Activated CD4-positive, alpha-beta T cell treated with anti-CD3 and anti-CD28 coated beads, Interleukin-2, amount 50 U/mL, for 24 hours (primary cell): ENCODE measurements at places on chromosomes 4 and X.

GRCh38 chrX:55908661-55909212, 191.2 kb downstream of the RRAGB start:
- DNase-seq, result no peak

GRCh38 chr4:128591482-128591881, 218.0 kb upstream of the JADE1 start:
- DNase-seq, result no peak

GRCh38 chr4:57614257-57614932, 504.2 kb upstream of the IGFBP7 start:
- DNase-seq, result no peak

GRCh38 chrX:11267425-11267824, 25.8 kb upstream of the AMELX start:
- no peak for DNase-seq

GRCh38 chr4:147096667-147097604, 151.3 kb upstream of the TTC29 start:
- no peak for DNase-seq

GRCh38 chr4:111775556-111776297, 369.5 kb upstream of the FAM241A start:
- no peak for DNase-seq

DNA sequence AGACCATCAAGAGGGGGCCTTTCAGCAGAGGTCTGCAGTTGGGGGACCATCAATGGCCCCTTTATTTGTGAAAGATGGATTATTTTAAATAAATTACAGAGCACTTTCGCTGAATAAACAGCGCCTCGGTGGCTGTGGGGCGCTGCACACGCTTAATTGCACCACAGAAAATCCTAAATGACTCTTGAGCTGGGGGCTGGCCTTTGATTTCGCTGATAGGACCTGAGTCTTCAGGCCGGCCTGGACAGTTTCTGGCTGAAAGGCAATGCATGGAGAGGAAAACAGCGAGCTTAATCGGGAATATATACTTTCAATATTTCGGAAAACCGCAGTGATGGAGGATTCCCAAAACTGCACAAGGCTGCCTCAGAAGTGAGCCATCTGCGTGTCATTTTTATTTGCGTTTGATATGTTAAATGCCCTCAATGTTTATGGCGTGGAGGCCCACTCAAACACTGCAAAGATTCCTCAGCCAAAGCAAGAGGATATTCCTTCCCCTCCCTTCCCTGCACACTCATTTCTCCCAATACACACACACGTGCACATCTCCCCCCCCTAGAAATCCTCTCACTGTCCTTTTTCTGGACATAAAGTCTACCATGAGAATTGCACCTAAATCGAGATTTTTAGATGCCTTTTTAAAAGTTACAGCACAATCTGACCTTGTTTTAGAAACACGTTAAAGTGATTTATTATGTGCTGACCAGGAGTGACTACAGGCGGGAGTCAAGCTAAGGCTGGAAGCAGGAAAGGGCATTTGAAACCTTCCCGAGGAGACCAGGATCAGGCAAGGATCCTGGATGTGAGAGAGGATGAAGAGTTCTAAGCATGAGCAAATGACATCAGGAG, 340.7 kb downstream of the RAB28 start:
- DNase-seq, result no peak

DNA sequence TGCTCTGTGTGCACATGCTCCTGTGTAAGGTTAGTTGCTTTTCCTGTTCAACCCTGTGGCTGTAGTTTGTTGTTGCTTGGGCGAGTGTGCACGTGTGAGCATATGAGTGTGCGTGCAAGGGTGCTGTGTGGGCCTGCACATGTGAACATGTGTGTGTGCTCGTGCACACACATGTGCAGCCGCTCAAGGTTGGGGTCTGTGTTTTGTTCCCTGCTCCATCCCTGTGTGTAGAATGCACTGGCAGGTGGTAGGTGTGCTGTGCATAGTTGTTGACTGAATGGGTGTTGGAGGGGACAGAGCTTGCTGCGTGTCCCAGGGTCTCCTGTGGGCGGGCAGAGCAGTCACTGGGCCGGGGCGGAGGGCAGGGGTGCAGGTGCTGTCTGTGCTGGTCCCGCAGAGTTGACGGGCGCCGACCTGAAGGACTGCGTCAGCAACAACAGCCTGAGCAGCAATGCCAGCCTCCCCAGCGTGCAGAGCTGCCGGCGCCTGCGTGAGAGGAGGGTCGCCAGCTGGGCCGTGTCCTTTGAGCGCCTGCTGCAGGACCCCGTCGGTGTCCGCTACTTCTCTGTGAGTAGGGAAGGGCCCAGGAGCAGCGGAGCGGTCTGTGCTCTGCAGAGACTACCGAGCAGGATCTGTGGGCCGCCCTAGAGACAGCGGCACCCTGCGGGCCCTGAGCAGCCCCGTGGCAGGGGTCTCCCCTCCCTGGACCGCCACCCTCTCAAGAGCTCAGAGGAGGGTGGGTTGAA, 27.9 kb upstream of the HGFAC start:
- DNase-seq, result no peak

DNA sequence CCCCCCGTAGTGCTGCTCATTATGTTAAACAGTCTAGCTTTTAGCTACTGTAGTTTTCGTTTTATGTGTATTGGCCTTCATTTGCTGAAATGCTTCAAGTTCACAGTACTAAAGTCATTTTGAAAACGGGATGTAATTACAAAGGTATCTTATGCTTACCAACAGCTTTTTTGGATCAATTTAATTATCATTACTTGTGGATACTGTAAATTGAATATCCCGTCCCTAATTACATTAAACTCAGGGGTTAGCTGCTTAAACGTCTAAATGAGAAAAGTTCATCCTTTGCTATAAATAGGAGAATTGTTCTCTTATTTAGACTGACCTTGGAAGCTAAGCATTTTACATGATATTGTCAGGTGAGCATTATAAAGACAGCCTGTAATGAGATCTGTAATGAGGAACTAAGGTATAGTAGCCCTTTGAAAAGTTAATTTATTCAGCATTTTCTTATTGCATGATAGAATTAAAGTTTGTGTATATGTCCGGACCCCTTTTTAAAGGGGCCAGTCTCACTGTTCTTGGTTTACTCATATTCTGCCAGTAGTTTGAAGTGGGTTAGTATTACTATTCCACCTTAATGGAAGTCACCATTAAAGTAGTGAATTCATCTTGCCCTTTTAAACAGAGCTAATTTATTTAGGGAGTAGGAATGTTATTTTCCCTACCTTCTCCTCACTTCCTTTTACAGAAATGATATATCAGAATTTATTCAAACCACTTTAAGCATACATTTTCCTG, 252.6 kb downstream of the TENM3 start:
- no peak for DNase-seq

GRCh38 chrX:120290107-120290506, 21.2 kb downstream of the TMEM255A start:
- DNase-seq, result no peak

DNA sequence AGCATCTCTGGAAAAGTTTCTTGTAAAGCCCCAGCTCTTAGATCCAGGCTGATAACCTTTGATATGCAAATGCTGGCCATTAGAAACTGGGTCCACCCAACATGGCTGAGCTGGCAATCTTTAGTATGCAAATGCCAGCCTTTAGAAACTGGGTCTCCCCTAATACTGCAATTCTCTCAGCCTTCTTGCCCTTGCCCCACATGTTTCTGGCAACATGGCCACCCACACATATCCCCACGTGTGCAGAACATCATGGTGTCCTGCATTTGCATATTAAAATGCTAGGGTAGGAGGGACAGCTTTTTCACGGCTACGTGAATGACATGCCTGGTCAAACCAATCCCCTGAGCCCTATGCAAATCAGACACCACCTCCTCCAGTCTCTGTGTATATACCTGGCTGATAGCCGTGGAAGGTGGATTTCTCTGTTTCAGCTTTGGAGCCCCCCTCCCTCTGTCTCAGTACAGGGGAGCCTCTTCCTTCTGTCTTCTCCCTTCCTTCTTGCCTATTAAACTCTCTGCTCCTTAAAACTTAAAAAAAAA, 344.0 kb upstream of the NWD2 start:
- no peak for DNase-seq

GRCh38 chrX:30637874-30638815, 15.1 kb upstream of the GK start:
- no peak for DNase-seq

GRCh38 chr4:15410750-15411149, 17.1 kb upstream of the C1QTNF7 start:
- DNase-seq, result no peak

DNA sequence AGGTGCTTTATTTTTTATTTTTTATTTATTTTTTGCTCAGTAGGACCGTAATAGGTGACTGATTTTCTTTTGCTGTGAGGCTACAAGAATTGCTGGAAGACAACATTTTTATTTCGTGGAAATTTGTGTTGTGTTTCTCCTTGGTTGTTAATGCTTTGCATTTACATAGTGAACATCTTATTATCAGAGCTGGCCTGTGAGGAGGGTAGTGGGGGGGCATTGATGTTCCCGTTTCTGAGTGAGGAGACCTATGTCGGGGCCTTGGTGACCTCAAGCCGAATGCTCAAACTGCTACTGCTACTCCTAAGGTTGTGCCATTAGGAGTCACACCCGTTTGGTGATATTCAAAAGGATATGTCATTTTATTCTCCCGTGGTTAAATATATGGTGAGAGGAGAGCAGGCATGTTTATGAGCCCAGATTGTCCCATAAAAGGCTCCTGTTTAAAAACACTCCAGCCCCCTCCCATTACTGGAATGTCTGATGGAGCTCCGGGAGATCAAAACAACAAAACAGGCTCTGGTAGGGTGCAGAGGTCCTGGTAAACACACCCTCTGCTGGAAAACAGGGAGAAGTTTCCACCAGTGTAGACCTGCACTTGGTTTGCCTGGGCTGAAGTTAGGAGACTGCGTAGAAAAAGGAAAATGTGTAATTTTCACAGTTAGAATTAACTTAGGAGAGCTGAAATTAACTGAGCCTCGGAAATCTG, 5.6 kb downstream of the PDGFRA start:
- DNase-seq, result no peak

GRCh38 chr4:25884031-25884782, 21.4 kb upstream of the SEL1L3 start:
- no peak for DNase-seq

DNA sequence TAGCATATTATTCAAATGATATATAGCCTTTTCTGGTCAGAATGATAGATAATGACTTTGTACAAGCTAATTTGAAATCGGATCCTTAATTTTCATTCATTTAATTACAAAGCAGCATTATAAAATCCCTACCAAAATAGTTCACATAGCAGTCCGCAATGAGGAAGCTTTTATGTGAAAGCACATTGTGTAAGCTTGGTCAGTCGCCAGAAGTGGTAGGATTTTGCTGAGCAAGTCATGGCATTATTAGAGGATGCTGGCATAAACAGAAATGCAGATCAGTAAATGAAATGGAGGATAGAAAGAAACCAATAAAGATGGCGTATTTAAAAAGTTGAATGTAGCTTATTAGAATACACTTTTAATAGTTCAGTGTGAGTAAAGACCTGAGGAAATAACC, 93.2 kb upstream of the DIAPH2 start:
- DNase-seq, result no peak

DNA sequence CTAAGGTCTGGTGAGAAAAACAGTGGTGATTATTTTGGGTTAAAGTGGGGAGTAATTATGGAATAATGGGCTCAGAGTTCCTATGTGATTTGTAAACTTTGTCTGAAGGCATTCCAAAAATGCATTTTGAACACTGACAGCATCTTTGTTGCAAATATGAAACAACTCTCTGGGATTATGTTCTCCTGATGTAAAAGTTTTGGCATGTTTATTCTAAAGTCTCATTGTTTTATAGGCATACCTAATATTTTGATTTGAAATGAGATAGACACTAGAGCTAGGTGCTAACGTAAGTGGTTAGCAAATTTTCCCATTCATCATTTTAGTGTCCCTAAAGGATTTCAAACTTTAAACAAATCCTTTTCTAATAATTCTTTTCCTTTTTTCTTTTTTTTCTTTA, 140.9 kb upstream of the ANXA3 start:
- no peak for DNase-seq

GRCh38 chr4:110533940-110534339, 58.0 kb downstream of the ENPEP start:
- DNase-seq, result no peak
